Endothelial cell of umbilical vein (primary cell): ENCODE measurements at places on chromosomes 5 and 9. TPM values are rescaled to one million over a fixed set of nuclear protein-coding genes. Genes with fewer than 3 reads are reported as not detected.
A peak's percentile ranks its signal among the peaks of the same experiment; 100 is the strongest.

GADD45G gene
- 0.64 and 1.0 TPM in 2 replicates for total RNA-seq

KIAA0825 gene
- 1.1 and 1.3 TPM in 2 replicates for total RNA-seq

LECT2 gene
- not detected in 2 replicates for total RNA-seq

CDH9 gene
- not detected in 2 replicates for total RNA-seq

MOCS2 gene
- total RNA-seq: 31.1 and 31.5 TPM in 2 replicates

ADRB2 gene
- total RNA-seq: 0.60 and 0.86 TPM in 2 replicates

APBB3 gene
- 12.1 and 13.3 TPM in 2 replicates for total RNA-seq

PFN3 gene
- not detected in 2 replicates for total RNA-seq

WDR38 gene
- total RNA-seq: not detected in 2 replicates

- H3K4me1 ChIP-seq: no peaks in the 10 kb centered on the region
- H3K4me3 ChIP-seq: no peak overlapping the region
- H3K27ac ChIP-seq: no peak overlapping the region
- DNase-seq: no peak
- peaks cover 27% of the 10 kb centered on the region for H3K27me3 ChIP-seq
- H3K36me3 ChIP-seq: no peaks in the 10 kb centered on the region
Observed at GRCh38 chr5:150184990-150185912, 4.6 kb upstream of the SLC6A7 start.

- H3K27me3 ChIP-seq: no peaks in the 10 kb centered on the region
- no peak overlapping the region for H3K4me3 ChIP-seq
- no peaks in the 10 kb centered on the region for H3K36me3 ChIP-seq
- H3K27ac ChIP-seq: no peak overlapping the region
Observed at GRCh38 chr5:125536582-125536981, 790.1 kb upstream of the ZNF608 start.

DNA sequence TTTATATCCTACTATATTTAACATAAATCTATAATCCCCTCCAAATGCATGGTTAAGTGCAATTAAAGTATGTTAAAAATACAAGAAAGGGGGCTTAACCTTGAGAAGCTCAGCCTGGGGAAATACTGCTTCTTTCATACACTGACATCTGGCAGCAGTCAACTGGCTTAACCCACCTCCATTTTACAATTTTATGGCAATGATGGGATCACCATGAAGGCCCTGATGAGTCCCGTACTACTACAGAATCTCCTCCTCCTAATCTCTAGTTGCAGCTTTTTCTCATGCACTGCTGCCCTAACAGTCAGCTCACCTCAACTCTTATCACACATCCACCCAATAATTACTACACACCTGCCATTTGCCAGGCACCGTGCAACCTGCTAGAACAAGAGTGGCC is 40.9 kb downstream of the ZNF608 start:
- H3K4me3 ChIP-seq: no peak overlapping the region
- DNase-seq: no peak
- no peak overlapping the region for H3K27ac ChIP-seq
- H3K27me3 ChIP-seq: no peaks in the 10 kb centered on the region
- H3K36me3 ChIP-seq: peaks cover 1% of the 10 kb centered on the region

- H3K27me3 ChIP-seq: no peaks in the 10 kb centered on the region
- H3K36me3 ChIP-seq: no peaks in the 10 kb centered on the region
- no peak overlapping the region for H3K4me3 ChIP-seq
Observed at GRCh38 chr5:75622564-75622963, 11.3 kb downstream of the ANKDD1B start.

- H3K4me1 ChIP-seq: peaks cover 5% of the 10 kb centered on the region
- H3K36me3 ChIP-seq: no peaks in the 10 kb centered on the region
- H3K4me3 ChIP-seq: no peak overlapping the region
Observed at GRCh38 chr5:172696171-172696849, 55.2 kb downstream of the NEURL1B start.

GRCh38 chr9:128732576-128732975 is 8.6 kb upstream of the ZDHHC12 start:
- H3K27ac ChIP-seq: no peak overlapping the region
- H3K27me3 ChIP-seq: no peaks in the 10 kb centered on the region
- no peaks in the 10 kb centered on the region for H3K4me1 ChIP-seq
- no peaks in the 10 kb centered on the region for H3K36me3 ChIP-seq
- no peak overlapping the region for H3K4me3 ChIP-seq
- no peak for DNase-seq

GRCh38 chr5:155418960-155419579 is 405.5 kb downstream of the KIF4B start:
- H3K36me3 ChIP-seq: no peaks in the 10 kb centered on the region
- no peak for DNase-seq
- H3K27me3 ChIP-seq: no peaks in the 10 kb centered on the region
- no peak overlapping the region for H3K27ac ChIP-seq
- no peaks in the 10 kb centered on the region for H3K4me1 ChIP-seq

GRCh38 chr5:122454541-122454940 is 142.5 kb downstream of the SNCAIP start:
- H3K27ac ChIP-seq: no peak overlapping the region
- no peaks in the 10 kb centered on the region for H3K27me3 ChIP-seq
- no peaks in the 10 kb centered on the region for H3K4me1 ChIP-seq
- no peak for DNase-seq
- no peaks in the 10 kb centered on the region for H3K36me3 ChIP-seq

DNA sequence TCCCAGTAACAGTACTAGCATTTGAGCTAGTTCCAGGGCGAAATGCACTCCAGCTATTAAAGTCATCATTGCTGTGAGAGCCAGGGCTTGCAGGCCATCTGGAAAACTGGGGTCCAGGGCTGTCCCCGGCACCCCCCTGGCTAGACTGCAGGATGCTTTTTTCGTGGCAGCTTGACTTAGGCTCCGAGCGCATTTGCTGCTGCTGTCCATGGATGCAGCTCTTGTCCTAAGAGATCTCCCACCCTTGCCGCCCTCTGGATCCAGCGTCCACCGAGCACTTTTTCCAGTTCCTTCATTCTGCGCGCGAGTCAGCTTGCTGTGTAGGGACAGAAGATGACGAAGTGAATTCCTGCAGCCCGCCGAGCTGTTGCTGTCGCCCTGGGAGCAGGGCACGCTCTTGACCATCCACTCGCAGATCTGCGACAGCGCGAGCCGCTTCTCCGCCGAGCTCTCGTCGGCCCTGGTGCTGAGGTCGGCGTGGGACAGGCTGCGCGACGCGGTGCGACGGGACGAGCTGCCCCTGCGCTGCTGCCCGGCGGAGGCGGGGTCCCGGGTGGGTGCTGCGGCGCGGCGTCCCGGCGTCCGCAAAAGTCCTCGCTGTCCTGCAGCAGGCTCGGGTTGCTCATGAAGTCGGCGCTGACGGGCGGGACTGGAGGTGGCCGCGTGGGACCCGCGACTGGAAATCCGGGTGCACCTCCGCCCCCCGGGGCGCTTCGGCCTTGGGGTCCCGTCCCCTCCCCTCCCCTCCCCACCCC is 30.7 kb downstream of the OR2V1 start:
- H3K4me3 ChIP-seq: no peak overlapping the region
- H3K36me3 ChIP-seq: no peaks in the 10 kb centered on the region
- peak; percentile 5 for DNase-seq
- H3K27ac ChIP-seq: no peak overlapping the region
- H3K27me3 ChIP-seq: peaks cover 17% of the 10 kb centered on the region

- H3K27ac ChIP-seq: no peak overlapping the region
- H3K4me3 ChIP-seq: no peak overlapping the region
- no peak for DNase-seq
- H3K4me1 ChIP-seq: no peaks in the 10 kb centered on the region
Observed at GRCh38 chr9:99457981-99458380, 235.9 kb downstream of the SEC61B start.

GRCh38 chr5:132819468-132819867 is 6.4 kb downstream of the SOWAHA start:
- H3K27ac ChIP-seq: no peak overlapping the region
- no peak for DNase-seq
- H3K4me3 ChIP-seq: no peak overlapping the region
- peaks cover 2% of the 10 kb centered on the region for H3K4me1 ChIP-seq
